ENCODE measurements at places on chromosomes 13 and 19.

DNA sequence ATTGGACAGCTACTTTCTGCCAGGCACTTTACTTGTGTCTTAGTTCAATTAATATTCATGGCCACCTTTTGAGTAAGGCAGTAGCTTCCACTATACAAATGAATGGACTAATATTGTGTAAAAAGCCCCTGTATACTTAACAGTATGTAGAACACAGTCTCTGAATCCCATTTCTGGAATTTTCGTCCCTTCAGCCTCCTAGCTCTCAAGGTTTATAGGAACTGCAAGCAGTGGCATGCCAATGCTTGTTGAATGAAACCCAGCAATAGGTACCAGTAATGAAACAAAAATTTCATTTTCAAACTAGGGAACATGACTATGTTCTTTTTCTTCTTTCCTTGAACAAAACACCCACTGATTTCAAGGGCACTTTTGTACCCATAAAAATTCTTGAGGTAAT, 361.6 kb downstream of the TDRD3 start:
- DNase-seq, result no peak

DNA sequence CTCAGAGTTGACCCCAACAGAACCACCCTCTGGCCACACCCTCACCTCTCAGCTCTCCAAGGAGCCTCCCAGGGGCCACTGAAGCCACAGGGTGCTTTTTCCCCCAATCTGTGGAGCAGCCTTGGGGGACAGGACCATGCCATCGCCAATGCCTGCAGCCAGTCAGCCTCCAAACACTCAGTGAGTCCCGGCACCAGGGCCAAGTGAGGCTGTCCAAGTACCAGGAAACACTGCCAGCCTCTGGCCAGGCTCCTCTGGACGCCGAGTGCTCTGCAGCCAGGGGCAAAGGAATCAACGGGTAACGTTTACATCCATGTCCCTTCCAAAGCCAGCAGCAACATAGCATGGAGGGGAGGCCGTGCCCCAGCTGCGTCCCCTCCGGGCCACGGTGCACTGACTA, 9.5 kb upstream of the COMP start:
- no peak for DNase-seq

GRCh38 chr13:85441364-85441763, 357.9 kb downstream of the SLITRK6 start:
- no peak for DNase-seq

- no peak for DNase-seq
Observed at GRCh38 chr13:25943658-25944057, 108.2 kb downstream of the SHISA2 start.

- DNase-seq, result no peak
Observed at GRCh38 chr13:98648141-98648540, 71.2 kb upstream of the STK24 start.

DNA sequence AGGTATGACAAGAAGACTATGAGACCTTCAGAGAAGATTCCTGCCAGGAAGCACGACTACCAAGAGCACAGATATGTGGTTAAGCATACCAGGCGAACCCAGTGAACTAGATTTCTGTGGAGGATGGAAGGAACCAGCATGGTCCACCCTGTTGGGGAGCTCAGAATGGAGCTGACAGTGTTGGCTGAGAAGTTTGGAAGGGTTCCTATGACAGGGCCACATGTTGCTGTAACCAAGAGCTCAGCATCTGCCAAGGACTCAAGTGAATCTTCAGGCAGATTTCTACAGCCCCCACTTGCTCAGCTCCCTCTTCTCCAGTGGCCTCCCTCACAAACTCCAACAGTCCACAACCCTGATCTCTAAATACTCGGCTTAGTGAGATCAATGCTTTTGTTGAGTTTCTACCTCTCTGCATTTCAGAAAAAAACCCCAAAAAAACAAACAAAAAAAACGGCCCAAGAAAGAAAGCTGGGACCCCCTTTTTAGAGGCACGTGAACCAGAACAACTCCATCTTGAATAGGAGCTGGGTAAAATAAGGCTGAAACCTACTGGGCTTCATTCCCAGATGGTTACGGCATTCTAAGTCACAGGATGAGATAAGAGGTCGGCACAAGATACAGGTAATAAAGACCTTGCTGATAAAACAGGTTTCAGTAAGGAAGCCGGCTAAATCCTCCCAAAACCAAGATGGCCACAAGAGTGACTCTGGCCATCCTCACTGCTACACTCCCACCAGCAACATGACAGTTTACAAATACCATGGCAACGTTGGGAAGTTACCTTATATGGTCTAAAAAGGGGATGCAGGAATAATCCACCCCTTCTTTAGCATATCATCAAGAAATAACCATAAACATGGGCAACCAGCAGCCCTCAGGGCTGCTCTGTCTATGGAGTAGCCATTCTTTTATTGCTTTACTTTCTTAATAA, 691.1 kb downstream of the UQCRFS1 start:
- no peak for DNase-seq

DNA sequence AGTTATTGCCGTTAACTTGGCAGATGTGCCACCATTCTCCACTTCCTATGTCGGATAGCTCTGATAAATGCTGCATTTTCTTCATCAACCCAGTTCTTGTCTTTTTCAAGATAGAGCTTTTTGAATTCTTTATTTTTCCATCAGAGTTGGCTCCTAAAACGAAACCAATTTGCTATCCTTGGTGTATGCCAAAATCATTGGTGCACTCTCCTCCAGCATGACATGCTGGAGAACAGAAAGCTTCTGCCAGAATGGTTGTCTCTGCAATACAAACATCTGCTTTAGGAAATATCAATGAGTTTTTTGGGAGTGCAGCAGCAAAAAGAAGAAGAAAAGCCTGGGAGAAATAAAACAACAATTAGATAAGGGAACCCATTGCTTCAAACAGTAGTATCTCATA, 124.2 kb downstream of the CDK8 start:
- no peak for DNase-seq

DNA sequence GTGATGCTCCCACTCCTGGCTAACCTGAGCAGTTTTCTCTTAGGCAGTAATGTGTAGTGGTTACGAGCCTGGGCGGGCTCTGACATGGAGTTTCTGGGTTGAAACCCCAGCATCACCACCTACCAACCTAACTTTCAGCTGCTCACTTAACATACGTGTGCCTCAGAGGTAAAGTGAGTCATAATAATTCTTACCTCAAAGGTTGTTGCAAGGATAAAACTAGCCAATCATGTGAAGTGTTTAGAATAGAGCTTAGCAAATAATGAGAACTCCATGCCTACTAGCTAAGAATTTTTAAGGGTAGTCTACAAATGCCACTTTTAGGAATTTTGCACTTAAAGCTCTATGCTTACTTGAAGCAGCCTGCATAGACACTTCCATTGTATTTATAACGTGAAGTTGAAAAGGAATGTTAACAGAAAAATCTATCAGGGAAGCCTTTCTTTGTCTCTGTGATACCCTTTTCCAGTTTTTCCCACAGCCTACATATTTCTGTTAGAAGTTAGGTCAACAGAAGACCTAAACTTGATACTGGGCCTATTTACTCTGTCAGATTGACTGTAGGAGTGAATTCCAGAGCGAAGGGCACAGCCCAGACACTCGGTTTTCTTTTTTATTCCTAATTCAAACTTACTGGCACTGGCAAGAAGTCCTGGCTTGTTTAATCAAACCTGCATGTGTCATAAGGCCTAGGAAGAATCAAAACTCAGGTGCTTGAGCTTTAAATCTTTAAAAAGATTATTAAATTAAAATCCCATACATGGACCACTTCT, 90.7 kb downstream of the FREM2 start:
- no peak for DNase-seq

DNA sequence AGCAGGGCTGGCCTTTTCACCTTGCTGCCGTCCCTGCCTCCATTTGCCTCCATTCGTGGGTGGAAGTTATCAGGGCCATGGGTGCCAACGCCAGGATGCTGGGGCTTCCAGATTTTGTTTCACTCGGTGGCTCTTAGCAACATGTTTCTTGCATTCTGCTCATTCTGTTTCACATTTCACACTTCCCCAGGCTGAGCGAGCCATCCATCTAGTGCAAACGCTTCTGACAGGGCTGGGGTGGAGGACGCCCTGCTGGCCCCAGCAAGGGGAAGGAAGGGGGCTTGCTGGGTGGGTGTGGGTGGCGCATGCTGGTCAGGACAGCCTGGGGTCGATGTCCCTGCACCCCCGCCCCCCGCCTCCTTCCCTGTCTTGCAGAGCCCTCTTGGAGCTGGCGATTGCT, 165.2 kb downstream of the URI1 start:
- DNase-seq, result no peak

DNA sequence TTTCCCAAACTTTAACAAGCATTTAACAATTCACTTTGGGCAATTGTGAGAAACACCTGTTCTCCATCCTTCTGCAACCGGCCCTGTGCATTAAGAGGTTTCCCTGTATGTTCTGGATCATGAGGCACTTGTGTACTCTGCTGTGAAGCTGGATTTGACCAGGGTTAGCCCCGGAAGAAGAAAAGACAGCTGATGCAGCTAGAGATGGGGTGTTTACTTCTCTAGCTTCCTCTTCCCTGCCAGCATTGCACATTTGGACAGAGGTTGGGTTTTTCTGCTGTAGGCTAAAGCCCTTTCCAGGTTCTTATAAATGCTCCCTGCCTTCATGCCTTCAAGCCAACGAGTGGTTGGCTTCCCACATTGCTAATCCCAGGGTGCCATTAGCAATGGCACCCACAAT, 20.9 kb downstream of the MBD3L2B start:
- DNase-seq, result no peak

DNA sequence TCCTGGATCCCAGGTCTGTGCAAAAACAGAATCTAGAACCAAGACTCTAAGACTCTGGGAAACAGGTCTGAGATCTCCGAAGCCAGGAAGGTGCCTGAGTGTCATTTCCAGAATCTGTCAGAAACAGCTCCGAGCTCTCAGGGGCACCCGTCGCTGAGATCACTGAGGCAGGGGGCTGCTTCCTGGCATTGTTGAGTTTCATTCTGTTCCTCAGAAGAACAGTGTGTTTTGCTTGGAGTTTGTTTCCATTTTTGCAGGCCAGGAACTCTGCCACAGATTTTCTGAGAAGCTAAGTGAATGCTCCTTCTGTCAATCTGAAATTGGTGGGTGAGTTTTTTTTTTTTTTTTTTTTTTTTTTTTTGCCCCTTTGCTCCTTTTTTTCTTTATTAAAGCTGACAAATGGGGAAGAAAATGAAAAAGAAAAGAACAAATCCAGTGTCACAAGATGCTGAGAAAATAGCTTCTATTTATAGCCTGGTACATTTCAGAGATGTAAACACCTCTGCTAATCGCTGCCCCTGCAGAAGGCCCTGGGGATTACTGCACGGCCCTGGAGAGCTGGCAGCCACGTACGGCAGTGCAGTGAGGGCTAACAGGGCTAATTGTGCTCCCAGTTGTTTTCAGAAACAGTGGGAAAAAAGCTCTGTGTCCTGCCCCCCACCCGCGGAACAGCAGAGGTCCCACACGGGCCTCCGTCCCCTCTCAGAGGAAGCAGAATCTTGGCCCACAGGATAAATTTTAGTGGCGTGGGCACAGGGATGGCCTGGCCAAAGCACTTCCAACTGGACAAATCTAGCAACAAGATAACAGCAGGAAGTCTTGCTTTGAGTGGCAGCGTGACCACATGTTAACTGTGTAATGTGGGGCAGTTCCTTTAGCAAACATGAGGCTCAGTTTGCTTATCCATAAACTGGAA, 237.6 kb upstream of the IRS2 start:
- DNase-seq, result no peak

- no peak for DNase-seq
Observed at GRCh38 chr13:63107179-63107943, 1691.7 kb upstream of the PCDH20 start.

GRCh38 chr13:49098198-49098597, 121.9 kb upstream of the MLNR start:
- DNase-seq, result no peak

DNA sequence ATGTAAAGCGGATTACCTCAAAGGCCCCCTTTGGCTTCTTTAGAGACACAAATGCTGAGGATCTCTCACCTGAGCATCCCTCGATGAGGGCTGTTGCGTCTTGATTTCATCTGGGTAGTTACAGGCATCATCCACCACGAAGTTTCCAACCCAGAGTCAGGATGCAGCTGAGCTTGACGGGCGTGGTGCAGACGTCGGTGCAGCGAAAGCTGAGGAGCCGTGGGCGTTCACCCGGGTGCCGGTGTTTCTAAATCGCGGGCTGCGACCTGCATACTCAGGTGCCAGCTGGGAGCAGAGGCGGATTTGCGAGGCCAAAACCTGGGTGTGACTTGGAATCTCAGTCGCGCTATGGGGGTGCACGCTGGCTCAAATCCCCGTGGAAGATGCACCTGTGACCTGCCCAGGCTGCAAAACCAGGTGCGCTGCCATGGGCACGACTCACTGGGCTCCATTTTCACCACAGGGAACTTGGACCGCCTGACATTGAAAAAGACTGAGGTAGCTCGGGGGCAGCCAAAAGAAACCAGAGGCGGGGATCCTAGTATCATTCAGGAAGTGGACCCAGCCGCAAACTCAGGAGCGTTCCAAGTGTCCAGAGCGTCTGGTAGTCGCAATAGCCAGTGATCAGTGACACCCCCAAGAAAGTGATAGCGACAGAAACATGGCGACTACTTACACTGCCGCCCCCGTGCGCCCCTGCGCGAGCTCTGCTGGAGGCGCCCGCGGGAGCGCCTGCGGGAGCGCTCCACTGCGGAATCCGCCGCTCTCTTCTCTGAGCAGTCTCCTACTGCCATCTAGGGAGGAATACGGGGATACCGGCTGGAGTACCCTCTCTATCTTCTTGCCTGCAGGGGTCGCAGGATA, 36.4 kb upstream of the IGFL4 start:
- DNase-seq, result peak; percentile 21

GRCh38 chr19:4472174-4472974, at the start of gene HDGFL2:
Gene HDGFL2 (plus strand): TSS chr19:4472297. CDS start chr19:4472351, 54 bp downstream.
- DNase-seq, result no peak

DNA sequence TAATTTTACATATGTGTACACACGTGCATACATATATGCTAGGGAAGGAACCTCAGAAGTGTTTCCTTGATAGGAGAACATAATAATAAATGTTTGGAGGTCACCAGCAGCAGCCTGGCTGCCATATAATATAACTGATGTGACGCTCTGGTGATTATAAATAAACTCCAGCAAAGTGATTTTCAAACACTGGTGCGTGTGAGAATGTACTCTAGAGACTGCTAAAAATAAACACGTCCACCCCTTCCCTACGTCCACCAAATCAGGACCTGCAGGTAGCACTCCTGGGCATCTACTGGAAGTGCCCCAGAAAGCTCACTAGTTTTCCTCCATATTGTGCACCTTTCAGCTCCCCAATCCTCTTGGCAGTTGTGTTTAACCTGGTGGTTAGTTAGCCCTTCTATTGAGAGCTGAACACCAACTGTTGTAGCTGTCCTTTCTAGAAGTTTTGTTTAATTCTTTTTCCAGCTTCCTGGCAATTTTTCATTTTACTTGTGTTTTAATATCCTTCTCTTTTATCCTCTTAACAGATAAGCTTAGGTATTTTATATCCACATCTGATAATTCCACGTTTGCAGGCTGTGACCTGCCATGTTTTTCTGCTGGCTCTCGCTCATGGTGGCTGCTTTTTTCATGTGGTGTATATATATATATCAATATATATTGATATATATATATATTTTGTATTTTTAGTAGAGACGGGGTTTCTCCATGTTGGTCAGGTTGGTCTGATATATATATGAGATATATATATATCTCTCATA, 13.0 kb downstream of the OPA3 start:
- no peak for DNase-seq

DNA sequence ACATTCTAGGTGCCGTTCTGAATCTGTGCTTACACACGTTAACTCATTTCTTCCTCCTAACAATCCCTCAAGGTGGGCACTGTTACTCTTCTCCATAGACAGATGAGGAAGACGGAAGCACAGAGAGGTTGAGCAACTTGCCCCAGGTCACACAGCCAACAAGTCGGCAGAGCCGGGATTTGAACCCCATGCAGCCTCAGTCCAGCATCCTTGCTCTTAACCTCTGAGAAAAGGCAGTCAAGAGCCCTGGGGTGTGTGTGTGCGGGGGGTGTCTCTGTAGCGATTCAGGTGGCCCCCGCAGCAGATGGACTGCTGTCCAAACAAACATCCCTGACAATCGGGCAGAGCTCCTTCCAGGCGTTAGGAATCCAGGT, 6.3 kb downstream of the PTPRS start:
- DNase-seq, result no peak

All from SIG-M5 (cell line).